Ureter (tissue), 1 donor: ENCODE measurements at places on chromosomes 7 and 10.

GRCh38 chr7:24290004-24290641, 6.1 kb downstream of the NPY start:
- DNase-seq = no peak

GRCh38 chr7:107254398-107254985, 85.7 kb downstream of the HBP1 start:
- no peak for DNase-seq

- no peak for DNase-seq
Measured at GRCh38 chr10:29924436-29924835, 134.9 kb downstream of the JCAD start.

GRCh38 chr7:1844951-1845390, 174.9 kb downstream of the ELFN1 start:
- DNase-seq = no peak

DNA sequence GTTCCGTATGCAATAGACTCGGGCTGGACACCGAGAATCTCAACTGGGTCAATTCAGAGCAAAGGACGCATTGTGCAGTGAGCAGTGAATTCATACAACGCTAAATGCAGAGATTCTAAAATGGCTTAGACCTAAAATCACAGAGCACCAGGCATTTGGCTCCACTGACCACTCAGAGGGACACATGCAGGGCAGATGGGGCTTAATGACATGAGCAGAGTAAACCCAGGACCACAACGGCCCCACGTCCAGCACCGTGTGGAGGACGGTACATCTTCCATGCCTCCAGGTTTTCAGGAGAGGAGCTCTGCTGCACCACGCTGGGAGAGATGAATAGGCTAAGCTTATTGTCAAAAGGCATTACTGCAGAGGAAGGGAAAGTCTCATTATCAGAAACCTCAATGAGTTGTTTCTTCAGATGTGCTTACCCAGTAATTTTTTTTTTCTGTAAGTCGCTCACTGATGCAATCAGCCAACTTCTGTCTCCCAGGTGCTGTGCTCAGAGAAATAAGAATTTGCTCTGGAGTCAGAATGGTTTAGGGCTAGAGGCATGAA, 555.0 kb downstream of the PTPRN2 start:
- no peak for DNase-seq

GRCh38 chr7:134420424-134421125, 38.3 kb downstream of the AKR1B1 start:
- peak; percentile 53 for DNase-seq

DNA sequence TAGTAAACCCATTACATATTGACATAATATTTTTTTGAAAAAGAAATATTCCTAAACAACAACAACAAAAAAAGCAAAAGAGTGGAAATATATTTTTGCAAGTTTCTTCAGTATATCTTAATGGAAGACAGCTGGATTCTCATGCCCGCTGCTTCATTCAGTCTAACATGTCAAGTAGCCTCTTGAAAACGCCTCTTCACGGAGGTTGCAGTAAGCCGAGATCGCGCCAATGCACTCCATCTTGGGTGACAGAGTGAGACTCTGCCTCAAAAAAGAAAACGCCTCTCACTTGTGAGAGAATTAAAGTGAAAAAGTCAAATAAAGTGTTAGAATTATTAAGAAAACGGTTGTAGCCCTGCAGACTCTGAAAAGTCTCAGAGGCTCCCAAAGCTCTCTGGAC, 1.3 kb downstream of the CUTC start:
- DNase-seq = no peak

DNA sequence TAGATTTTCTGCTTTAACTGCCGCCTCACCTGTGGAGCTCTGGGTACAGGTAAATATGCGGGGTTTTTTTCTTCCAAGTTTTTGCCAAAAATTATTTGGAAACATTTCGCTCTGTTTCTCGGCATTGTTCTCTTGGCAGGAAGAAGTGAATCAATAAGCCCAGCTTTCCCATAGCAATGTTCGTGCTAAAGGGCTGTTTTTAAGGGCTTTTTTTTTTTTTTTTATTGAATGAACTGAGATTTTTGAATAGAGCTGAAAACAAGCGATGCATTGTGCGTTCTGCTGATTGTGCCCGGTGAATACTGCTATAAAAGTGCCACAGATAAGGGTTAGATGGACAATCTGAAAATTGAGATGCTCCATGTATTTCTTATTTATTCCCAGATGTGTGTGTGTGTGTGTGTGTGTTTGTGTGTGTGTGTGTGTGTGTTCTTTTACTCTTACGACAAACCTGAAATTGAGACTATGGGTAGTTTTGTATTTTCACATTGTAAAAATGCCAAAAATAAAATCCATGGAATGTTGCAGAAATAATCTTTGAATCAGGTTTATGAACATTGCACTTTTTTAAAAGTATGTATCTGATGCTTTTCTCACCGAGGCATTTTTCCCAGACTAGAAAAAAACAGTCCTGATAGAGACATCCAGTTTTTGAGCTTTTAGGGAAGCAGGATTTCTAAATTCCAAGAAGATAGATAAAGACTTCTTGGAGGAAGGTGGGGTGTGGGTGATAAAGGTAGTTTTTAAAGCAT, 30.5 kb downstream of the KIAA1217 start:
- no peak for DNase-seq

DNA sequence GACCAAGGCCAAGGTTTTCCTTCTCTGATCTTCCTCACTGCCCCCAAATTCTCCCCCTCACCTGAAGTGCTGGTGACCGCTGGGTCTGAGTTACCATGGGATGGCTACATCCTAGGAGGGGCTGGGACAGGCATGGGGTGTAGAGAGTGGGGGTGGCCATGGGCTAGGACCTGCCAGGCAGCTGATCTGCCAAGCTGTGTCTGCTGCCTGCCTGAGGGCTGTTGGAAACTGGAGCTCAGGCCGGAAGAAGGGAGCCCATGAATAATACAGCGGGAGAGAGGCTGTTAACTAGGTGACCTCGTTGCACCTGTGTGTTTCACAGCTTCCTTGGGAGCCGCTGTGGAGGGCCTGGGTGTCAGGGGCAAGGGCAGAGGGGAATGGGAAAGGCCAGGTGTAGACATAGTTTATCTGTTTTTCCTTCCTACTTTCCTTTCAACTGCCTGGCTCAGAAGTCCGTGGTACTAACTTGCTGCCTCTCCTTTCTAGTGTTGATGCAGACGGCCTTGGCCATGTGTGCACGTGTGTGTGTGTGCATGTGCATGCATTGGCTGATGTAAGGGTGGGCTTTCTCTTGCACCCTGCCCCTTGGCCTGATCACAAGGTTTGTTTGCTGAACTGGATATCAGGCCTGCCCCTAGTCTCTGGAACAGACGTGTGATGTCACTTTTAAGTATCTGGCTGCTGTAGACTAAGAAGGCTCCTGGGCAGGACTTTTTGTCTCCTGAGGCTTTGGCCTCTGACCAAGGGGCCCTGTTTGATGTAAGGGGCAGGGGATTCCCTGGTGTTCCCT, 11.9 kb downstream of the CDH23 start:
- DNase-seq = peak; percentile 30

DNA sequence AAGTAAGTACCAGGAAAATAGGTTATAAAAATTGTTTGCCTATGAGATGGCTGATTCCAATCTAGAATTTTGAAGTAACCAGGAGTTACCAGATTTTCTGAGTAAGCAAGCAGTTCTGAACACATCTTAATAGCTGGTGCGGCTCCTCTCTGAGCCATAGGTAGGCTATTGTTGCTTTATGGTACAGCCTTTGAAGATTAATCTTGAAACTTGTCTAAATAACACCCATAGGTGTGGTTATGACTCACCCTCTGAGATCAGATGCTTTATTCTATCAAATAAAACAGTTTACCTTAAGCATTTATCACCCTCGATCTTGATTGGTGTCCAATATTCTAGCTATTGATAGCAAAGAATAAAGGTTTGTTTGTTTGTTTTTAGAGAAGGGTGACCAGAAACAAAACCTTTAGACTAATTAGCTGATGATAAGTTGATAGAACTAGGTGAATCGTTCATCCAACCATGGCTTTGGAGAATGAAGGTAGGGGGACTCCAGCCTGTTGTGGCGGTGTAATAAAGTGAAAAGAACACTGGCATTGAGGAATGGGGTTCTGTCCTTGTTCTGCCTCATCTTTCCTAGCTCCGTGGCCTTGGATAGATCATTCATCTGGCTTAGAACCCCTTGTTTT, 72.2 kb downstream of the VTI1A start:
- no peak for DNase-seq

DNA sequence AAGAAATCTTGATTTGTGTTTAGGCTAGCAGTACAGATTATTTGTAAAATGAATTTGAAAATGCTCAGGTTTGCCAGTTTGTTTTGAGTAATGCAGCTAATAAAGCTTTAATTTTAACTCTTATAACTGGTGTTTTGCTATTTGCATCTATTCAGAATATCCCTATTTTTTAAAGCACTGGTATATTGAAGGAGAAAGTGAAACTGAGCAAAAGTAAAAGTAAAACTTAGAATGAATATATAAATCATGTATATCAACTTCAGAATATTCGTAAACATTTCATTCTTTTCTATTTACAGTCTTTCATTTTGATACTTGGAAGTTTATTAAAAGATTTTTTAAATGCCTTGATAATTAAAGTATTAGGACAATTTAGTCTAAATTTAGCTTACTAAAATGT, 26.2 kb downstream of the TASOR2 start:
- no peak for DNase-seq
